ENCODE measurements at places on chromosomes 1 and 21.
A peak's percentile ranks its signal among the peaks of the same experiment; 100 is the strongest.

- no peak for DNase-seq
Observed at GRCh38 chr21:36563341-36563926, 83.5 kb upstream of the CLDN14 start.

DNA sequence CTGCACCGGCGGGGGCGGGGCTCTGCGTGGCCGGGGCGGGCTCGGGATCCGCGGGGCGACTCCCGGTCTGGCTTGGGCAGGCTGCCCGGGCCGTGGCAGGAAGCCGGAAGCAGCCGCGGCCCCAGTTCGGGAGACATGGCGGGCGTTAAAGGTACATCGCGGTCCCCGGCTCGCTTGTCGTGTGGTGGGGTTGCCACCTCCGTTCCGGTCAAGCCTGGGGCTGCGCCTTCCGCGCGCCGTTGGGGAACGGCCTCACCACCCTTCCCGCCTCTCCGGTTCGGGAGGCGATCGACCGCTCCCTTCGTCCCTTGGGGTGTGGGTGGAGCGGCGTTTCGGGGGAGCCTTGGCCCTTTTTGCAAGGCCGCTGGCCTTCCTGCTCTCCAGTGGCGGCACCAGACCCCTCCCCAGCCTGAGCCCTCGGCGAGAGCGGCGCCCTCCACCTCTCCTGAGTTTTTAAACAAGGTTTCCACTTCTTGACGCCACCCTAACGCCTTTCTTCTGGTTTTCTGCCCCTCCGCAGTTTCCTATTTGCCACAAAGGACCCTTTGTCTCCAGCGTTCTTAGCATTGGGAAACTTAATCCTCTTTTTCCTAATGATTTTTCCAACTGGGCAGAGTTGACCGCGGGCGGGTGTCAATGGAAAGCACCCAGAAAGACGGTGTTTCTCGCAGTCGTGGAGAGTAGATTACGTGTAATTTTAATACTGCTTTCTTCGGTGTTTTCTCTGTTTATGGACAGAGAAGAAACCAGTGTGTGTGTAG lies at the start of the genes LEPR and LEPROT:
LEPR (plus strand) TSS at position 79 of the 761 bp plus-strand sequence. CDS start 144,898 bp downstream, outside the sequence.
LEPROT (plus strand) TSS at position 79 of the 761 bp plus-strand sequence; CDS start at position 136, 57 bp downstream.
- DNase-seq, result peak; percentile 91

- DNase-seq, result no peak
Observed at GRCh38 chr1:25478633-25479032, 47.9 kb downstream of the MACO1 start.

- no peak for DNase-seq
Observed at GRCh38 chr1:29655145-29655544, 418.8 kb downstream of the PTPRU start.

- DNase-seq, result no peak
Observed at GRCh38 chr1:44681905-44682882, 7.7 kb downstream of the ARMH1 start.

DNA sequence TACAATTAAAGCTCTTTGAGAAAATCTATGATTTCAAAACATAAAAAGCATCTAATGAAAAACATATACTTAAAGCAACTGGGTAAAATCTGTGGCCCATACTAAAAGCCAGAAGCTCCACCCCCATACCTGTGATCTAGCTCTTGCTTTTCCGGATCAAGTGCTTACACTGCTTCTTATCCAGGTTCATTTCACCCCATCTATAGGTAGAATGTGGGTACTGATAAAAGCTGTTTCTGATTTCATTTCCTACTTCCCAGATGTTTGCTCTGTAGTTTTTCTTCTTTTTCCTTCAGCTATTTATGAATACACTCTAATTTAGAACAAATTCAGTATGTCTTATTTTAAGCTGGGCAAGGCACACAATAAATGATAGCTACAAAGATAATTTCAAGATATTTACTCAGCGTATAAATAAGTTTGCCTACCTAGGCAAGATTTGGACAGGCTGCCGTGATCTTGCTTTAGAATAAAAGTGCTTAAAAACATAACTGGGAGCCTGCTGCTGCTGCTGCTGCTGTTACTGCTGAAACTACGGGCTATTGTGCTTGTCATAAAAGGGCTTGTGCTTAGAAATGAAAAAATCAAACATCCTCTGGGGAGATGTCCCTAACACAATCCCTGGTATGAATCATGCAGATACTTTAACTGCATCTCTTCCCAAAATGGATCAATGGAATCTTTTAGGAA lies 2.1 kb downstream of the SIPA1L2 start:
- DNase-seq, result peak; percentile 41

DNA sequence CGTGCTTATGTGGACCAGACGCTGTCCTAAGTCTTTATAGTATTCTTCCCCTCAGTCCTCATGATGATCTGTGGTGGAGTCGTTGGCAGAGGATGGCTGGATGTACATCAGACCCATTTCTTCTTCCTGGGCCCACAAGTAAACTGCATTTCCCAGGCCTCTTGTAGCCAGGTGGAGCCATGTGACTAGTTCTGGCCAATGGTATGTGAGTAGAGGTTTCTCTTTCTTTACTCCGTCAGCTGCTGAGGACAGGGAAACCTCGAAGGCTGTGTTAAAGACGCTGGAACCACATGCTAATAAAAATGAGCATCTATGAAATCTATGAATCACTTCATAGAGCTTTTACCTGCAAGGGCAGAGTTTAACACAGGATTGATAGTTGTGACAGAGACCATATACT lies 18.7 kb upstream of the ZNF362 start:
- DNase-seq, result no peak

- DNase-seq, result no peak
Observed at GRCh38 chr1:148010527-148010926, 82.3 kb downstream of the GPR89B start.

DNA sequence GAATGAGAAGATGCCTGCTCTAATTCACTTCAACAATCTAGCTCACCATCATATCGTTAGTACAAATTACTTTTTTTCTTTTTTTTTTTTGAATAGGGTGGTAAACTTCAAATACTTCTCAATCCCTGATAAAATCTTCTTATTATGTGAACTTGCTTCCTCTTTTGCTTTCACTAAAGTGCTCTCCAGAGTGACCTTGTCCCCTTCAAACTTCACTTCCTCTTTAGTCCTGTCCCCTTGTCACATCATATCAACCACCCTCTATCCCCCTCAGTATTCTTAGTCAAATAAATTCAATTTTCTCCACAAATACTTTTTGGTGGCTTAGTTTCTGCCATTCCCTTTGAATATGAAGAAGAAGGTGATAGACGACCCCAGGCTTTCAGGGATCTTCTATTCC lies 124.9 kb upstream of the PLXNA2 start:
- DNase-seq, result no peak

DNA sequence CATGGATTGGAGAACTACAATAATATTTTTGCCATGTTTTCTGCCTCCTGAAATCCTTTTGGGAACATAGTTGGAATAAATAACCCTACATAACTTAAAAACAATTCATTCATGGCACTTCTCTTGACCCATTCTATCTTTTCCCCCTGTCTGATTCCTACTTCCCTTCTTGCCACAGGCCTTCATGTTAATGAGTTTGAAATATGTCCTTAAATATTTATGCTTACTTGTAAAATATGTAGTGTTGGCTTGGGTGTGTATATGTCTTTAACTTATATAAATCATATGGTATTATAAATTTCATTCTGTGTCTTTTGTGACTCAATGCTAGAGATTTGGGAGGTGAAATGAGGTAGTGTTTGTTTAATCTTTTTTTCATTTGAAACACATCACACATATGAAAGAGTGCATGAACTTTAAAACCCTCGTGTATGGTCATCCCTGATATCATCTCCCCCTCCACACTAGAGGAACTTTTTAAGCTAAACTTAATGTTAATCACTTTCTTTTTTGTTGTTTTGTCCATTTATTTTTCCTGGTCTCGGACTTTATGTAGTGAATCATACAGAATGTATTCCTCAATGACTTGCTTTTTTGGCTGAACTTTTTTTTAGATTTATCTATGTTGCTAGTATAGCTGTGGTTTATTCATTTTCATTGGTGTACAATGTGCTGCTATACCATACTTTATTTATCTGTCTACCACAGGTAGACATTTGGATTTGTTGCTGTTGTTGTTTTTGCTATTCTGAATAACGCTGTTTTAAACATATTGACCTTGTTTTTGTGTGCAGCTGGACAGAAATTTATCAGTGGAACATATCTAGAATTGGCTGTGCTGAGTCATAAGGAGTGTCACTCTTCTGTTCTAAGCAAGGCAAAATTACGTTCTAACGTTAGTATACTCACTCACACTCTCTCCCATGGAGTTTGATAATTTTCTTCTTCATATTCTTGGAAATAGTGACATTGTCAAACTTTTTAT lies 441.6 kb downstream of the PLPP3 start:
- no peak for DNase-seq

GRCh38 chr1:32701951-32702598 lies 495 bp downstream of the SYNC start:
- DNase-seq, result no peak

- peak; percentile 57 for DNase-seq
Observed at GRCh38 chr1:58249737-58250586, 296.6 kb downstream of the OMA1 start.

GRCh38 chr1:183058851-183059502 lies 35.8 kb downstream of the LAMC1 start:
- no peak for DNase-seq

Measured in NCI-H1930 (cell line).